Activated effector memory CD4-positive, alpha-beta T cell treated with Interleukin-2 at 50 U/mL for 16 hours (primary cell): ENCODE measurements at places on chromosomes 1 and 21.
A peak's percentile ranks its signal among the peaks of the same experiment; 100 is the strongest.

GRCh38 chr1:73627723-73628122, 570.3 kb downstream of the LRRIQ3 start:
- no peak for DNase-seq

- no peak for DNase-seq
Observed at GRCh38 chr1:70017770-70018169, 187.6 kb downstream of the LRRC40 start.

DNA sequence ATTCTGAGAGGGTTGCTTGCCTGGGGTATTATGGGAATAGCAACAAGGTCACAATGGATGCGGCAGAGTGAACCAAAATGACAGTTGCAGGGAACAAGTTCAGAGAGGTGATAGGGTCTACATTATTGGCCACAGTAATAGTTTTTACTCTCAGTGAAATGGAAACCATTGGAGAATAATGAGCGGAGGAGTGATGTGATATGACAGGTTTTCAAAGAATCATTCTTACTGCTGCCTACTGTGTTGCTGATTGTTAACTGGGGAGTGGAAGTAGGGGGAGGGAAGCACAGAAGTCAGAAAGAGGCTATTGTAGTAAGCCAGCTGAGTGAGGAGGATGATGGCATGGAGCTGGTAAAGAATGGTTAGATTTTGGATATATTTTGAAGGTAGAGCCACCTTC, 195.2 kb upstream of the HOOK1 start:
- DNase-seq, result no peak

DNA sequence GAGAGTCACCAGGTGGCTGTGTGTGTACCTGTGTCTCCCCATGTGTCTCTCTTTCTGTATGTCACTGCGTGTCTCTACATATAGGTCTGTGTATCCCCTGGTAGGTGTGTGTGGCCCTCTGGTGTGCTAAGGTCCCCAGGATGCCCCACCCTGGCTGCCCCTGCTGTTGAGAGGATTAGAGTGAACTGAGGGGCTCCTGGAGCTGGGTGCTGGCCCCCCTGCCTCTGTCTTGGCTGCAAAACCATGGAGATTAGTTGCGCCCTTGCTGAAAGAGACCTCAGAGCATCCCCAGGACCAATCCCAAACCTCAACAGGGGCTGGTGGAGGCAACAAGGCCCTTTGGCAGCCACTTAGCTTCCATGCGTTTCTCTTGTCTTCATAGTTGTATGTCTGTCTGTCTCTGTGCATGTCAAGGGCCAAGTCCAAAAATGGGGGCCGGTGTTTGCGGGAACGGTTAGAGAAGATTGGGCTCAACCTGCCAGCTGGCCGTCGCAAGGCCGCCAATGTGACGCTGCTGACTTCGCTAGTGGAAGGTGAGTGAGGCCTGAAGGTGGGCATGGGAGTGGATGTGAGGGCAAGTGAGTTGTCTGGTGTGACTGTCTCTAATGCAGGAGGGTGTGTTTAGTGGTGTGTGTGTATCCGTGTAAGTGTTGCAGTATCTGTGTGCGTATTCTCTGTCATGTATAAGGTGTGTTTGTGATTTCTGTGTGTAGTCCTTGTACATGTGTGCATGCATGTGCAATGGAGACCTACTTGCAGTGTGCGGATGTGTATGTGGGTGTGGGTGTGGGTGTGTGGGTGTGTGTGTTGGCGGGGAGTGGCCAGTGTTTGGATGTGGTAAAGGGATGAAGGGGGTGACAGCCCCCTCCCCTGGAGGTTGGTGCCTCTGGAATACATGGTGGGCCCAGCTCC, 16.7 kb downstream of the TFAP2E start:
- DNase-seq, result no peak

- no peak for DNase-seq
Observed at GRCh38 chr1:241957692-241958494, at the start of gene BECN2. Gene BECN2, plus strand, starts transcription at chr1:241957767. Its CDS starts 0 bp downstream, at chr1:241957767.

DNA sequence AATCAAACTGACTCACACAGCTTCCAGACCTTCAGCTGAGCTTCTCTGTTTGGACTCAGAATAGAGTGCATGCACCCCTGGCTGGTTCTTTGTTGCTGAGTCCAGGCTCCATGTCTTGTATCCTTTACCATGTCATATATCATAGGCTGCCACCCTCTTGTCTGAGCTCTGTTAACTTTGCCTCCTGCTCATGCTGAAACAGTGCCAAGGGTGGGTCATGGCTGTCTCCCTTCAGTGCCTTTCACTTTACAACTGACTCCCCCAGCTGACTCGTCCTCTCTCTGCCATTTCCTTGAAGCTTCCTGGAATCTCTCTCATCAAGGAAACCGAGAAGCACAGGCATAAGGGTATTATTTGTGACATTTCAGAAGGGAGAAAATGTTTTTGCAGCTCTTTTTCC, 885.3 kb downstream of the TTLL7 start:
- DNase-seq, result no peak

DNA sequence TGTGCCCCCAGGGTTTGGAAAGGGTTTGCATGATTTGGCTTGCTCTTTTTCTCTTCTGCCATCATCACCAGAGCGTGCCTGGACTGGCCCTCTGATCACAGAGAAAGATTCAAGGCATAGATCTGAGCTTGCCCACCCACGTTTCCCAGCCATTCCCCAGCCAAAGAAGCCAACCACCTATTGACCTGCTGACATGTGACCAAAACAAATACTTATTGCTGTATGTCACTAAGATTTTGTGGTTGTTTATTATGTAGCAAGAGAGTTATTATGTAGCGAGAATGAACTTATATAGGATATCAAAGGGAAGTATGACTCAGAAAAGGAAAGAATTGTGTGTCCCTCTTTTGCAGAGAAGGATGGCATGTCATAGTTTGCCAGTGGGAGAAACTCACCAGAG, 59.9 kb downstream of the UBE2U start:
- no peak for DNase-seq

GRCh38 chr1:205972491-205973168, 29.4 kb upstream of the SLC26A9 start:
- DNase-seq, result no peak

DNA sequence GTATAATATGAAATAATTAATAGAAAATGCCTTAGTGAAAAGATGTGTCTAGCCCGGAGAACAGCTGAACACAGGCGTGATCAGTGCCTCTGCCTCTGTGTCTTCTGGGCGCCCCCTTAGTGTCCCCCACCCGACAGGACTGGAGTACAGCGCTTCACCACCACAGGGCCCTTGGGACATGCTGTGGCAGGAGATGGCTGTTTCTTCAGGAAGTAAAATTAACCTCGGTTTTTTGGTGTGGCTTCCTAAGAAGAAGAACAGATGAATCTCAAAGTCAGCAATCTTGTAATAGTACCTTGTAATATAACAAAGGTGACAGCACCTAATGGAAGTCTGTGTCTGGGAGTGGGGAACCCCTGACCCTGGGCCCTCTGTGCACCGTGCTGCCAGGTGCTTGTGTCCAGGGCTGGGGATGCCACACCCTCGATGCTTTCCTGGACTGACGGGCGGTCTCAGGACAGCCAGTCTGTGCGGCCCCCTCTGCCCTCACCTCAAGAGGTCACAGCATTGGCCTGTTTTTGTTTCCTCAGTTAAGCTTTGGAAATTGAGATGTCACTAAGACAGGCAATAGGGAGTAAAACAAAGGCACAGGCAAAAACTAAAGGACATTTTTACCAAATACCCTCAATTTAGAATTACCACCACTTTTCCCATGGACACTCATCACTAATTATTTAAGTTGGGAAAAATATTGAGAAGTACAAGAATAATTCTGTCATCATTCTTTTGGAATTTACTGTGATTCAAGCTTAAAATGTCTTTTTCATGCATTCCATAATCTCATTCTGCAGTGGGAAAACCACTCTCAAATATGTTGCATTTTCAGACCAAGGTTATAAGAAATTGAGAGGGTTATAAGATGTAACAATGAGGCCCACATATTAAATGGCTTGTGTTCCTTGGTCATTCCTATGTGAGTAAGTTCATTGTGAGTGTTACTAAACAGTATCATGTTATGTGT, 79.3 kb downstream of the ADARB1 start:
- no peak for DNase-seq

DNA sequence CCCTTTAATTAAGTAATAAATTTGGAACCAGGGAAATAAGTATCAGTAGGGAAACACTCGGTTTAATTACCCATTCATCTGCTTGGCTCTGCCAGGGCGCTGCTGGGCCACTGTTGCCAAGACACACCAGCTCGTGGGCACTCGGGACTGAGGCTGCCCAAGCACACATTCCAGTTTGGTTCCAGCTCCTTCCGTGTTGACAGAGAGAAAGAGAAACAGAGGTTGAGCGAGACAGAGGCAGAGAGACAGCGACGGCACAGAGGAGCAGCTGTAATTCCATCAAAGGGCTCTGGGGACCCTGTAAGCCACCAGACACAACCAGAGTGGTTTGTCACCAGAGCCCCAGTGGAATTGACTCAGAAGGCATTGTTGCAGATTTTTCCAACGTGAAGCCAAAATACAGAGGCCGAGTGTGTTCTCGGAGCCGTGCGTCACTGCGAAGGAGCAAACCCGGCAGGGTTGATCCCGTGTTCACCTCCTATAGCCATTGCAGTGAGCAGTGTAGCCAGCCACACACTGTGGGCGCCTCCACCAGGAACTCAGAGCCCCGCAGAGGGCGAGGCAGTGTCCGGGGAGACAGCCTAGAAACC, 33.5 kb downstream of the SYF2 start:
- no peak for DNase-seq

GRCh38 chr1:204127597-204128242, 24.1 kb downstream of the ETNK2 start:
- no peak for DNase-seq

- DNase-seq, result no peak
Observed at GRCh38 chr1:85296980-85297379, 20.5 kb upstream of the BCL10 start.

DNA sequence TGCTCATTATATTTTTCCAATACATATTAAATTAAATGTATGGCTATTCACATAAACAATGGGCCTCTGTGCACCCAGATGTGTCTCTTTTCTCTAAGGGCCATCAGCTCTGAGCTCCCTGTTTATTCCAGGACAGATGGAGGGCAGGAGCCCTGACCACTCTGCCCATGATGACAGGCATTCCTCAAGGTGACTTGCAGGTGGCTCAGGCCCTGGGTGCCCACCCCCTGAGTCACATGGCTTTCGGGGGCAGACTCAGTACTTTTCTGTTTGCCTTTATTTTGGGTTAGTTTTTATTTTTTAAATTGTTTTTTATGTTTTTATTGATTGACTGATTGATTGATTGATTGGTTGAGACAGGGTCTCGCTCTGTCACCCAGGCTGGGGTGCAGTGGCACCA, 6.4 kb upstream of the LRP8 start:
- no peak for DNase-seq

- peak; percentile 26 for DNase-seq
Observed at GRCh38 chr1:167936930-167937708, at the start of gene MPC2. Gene MPC2, minus strand, starts transcription at chr1:167937072. Its CDS starts 1,231 bp downstream, at chr1:167935841.

GRCh38 chr1:197469620-197470210, 201.7 kb downstream of the CRB1 start:
- DNase-seq, result no peak

GRCh38 chr1:88650676-88651418, 33.2 kb upstream of the PKN2 start:
- DNase-seq, result no peak

DNA sequence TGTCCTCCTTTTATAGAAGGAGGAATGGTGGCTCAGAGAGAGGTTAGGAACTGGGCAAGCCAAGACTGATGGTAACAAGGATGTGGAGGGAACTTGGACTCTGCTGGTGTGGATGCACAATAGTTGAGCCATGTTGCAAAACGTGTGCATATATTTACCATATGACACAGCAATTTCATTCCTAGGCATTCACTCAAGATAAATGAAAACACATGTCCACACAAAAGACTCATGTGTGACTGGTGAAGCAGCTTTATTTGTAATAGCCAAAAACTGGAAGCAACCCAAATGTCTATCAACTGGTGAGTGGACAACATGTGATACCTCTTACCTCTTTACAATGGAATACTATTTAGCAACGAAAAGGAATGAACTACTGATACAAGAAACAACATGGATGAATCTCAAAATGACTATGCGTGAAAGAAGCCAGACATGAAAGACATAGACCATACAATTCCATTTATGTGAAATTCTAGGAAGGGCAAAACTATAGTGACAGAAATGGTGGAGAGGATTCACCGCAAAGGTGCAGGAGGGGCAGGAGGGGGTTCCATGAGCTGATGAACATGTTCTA, 36.2 kb downstream of the CAMK2N1 start:
- DNase-seq, result no peak

DNA sequence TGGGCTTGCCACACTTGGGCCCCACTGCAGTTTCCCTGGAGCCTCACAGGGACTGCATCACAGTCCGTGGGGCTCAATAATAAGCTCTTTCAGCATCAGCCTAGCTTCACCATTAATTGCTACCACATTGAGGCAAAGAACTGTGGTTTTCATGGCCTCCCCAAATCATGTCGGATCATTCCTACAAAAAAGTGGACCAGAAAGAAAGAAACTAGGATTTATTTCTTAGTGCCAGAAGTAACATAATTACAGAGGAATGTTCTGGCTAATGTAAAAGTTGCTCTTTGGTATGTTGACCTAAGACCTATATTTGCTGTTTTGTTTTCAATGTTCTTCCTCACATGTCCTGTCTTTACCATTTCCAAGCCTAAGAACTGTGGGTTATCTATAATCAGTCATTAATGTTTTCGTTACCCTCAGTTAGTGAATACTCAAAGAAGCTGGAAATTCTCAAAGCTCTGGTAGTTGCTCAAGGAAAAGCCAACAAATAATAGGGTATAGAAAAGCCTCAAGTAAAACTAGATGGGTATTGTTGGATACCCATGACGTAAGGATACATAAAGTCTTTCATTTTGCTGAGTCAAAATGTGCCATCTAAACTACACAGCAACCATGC, 173.9 kb downstream of the LTN1 start:
- DNase-seq, result no peak

GRCh38 chr1:90725657-90726424, 8.7 kb upstream of the BARHL2 start:
- no peak for DNase-seq

DNA sequence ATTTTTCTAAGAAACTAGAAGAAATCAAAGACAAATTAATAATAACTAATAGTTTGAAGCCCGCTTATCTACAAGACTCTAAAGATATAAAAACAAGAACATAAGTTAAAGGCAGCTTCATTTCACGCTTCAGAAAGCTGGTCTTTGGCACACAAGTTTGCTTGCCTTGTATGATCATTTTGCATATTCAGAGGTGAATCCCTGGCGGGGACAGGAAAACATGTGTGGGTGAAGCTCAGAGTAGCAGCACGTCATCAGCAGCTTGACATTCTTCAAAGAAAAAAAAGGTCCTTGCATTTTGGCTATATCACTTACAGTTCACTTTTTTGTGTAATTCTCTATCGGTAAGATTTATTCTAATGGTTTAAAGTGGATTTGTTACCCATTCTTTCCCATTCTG, 1911.8 kb downstream of the MRPL39 start:
- no peak for DNase-seq

DNA sequence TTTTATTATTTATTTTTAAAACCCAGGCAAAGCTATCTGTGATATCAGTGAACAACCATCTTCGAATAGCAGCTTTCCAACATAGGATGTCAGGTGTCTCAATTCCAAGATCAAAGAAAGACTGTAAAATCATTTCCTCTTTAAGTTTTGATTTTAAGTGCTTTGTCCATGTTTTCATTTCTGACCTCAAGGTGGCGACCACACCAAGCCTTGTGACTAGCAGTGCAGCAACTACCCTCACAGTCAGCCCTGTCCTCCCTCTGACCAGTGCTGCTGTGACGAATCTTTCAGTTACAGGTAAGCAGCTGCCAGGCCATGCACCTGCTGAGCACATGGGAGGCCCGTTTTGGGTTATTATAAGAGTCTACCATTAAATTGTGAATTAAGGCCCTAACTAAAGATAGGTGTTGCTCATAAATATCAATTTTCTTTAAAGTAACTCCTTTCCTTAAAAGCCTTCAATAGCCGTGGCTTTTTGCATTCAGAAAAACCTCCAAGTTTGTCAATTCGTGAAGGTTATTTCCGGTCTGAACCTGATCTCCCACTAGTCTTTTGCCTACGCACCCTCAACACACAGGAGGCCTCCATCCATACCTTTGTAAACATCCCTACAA, 117.0 kb downstream of the CD247 start:
- DNase-seq, result peak; percentile 29
